ENCODE measurements at places on chromosomes 2 and 18. TPM values are rescaled to one million over a fixed set of nuclear protein-coding genes. Genes with fewer than 3 reads are reported as not detected.
A peak's percentile ranks its signal among the peaks of the same experiment; 100 is the strongest.

GRCh38 chr2:86480105-86480504 is 38.9 kb downstream of the KDM3A start:
- peak; percentile 13 for DNase-seq

GRCh38 chr2:196956069-196956468 is 29.6 kb upstream of the PGAP1 start:
- DNase-seq, result no peak

- DNase-seq, result no peak
Measured at GRCh38 chr2:198376677-198377076, 572.3 kb downstream of the PLCL1 start.

GRCh38 chr2:197297772-197298318 is 12.7 kb downstream of the ANKRD44 start:
- DNase-seq, result no peak

GRCh38 chr2:235293061-235293460 is 200.8 kb upstream of the AGAP1 start:
- no peak for DNase-seq

Gene BIRC6
- total RNA-seq, result 176 TPM

Gene CENPA
- total RNA-seq, result 28.3 TPM

DNA sequence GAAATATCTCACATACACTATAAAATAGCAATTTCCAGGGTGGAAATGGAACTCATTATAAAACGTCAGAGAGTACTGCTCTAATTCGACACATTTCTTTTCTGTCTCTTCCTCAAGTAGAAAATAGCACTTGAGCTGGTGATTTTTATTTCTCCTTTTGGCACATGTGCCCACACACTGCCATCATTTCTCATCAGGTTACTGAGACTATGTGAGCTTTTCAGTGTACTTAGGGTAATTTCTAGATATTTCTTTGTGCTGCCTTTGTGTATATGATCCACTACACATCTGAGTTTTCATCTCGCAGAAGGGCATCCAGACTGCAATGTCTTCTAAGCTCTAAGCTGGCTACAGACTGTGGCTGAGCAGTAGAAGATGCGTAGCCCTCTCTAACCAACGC is 62.1 kb upstream of the PGAP1 start:
- no peak for DNase-seq

Gene MYO5B
- total RNA-seq, result 0.14 TPM

DNA sequence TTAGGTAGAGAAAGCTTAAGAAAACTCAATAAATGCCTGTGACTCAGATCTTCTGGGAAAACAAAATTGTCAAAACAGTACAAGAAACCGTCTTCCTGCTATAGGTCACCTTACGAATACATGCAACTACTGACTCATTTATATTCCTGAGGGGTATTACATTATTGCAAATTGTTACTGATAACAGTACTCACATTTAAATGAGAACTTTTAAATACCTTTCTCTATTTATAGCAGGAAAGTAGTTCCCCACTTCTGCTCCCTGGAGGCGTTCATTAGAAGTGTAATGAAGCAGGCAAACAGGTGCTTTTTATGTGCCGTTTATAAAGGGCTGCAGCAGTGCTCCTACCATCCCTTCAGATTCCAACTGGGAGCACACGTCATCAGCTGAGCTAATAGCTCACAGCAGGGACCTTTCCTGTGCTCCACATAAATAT is 65.1 kb upstream of the RPRM start:
- no peak for DNase-seq

Gene DSG2
- total RNA-seq, result under 0.01 TPM

Gene NFU1
- 38.2 TPM for total RNA-seq

DNA sequence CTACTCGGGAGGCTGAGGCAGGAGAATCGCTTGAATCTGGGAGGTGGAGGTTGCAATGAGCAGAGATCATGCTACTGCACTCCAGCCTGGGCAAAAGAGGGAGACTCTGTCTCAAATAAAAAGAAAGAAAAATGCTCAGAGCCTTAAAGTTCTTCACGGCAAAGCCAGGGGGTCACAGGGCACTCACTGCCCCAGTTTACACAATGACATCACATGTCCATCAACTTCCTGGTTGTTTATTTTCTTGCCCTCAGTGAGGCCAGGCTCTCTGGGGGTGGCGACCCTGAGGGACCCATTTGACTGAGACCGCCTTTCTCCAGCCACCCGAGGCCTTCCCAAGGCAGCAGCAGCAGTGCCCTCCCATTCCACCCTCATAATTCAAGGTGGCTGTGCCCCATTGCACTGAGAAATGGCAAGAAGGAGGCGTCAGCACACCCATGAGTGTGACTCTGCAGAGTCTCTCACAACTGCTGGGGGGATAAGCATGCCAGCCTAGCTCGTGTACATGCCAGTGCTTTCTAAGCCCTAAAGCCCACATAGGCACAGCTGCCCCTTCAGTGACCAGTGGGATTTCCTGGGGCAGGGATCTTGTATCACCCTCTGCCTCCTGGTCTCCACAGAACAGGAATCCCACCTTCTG is 50.0 kb downstream of the SFXN5 start:
- DNase-seq, result no peak

GRCh38 chr18:55316486-55317184 is 271.4 kb downstream of the TCF4 start:
- no peak for DNase-seq

DNA sequence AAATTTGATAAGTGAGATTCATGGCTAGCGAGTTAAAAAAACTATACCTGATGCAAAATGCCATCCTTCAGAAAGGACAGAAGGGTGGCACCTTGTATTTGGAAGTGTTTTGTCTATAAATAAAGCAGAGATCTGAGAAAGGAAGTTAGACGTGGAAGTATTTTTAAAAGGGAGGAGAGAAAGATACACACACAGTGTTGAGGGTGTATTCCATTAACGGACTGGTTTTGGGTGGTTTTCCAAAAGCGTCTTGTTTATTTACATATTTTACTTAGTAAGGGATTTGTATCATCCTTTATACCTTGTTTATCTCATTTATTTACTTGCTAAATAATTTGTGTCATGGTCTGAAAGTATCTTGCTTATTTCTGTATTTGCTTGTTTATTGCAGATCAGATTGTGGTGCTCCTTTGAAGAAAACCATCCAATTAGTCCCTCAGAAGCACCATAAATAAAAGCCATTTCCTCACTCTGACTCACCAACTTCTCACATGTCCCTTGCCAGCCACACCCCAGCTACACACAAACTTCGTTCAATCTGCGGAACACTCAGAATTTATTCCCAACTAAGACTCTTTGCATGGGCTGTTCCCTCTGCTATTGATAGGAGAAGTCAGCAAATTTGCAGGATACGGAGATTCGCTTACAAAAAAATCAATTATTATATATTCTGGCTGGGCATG is 90.8 kb downstream of the FAM124B start:
- DNase-seq, result no peak

Gene NXPH2
- total RNA-seq, result not detected

DNA sequence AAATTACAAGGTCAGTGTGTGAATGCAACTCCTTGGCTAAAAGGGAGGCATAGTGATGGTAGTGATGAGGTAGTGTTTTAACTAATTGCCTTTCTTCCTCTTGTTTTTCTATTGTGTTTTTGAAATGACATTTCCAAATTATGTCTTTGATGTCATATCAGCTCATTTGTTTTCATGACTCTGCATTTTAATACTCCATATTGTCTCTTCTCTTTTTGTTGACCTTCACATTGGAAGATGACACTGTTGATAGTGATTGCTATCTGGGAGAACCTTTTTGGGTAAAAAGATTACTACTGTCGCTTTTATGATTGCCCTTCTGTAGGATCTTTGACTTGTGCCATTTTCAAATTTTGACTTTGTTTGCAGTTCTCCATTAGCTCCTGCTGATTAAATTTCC is 3.0 kb downstream of the GIGYF2 start:
- DNase-seq, result no peak

DNA sequence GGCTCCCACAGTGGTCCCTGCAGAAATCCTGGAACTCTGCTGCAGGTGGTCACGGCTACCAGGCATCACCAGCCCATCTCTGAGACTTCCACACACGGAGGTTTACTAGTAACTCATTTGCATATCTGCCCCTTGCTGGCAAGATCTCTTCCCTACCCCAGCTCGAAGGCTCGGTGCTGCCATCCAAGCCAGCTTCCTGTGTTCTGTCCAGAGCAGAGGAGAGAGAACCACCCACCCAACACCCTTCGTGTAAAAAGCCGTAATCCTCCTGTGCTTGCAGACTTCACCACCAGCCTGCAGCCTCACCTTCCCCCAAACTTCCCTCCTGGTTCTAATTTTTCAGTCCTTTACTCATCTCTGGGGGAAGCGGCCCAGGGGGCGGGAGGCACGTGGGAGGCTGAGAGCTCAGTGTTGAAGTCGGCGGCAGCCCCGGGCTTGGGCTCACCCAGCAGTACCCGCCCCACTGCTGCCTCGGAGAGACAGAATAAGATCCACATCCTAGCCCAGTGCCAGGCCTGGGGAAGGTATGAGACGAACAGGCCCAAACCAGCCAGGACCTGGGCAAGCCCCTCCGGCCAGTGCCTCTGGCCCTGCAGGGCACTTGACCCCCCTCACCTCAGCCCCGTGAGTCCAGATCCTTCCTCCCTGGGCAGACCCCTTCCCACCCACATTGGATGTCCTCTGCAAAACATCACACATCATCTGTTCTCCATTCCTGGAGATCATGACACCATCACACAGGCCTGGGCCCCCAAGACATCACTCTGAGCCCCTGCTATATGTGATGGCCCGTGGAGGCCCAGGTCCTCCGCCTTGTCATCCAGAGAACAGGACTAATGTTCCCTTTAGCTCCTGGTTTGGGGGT is 145.8 kb upstream of the ID2 start:
- no peak for DNase-seq

GRCh38 chr18:3094338-3094684 is 81.4 kb upstream of the LPIN2 start:
- no peak for DNase-seq

- DNase-seq, result no peak
Measured at GRCh38 chr18:47737956-47738355, 192.5 kb downstream of the SMAD2 start.

DNA sequence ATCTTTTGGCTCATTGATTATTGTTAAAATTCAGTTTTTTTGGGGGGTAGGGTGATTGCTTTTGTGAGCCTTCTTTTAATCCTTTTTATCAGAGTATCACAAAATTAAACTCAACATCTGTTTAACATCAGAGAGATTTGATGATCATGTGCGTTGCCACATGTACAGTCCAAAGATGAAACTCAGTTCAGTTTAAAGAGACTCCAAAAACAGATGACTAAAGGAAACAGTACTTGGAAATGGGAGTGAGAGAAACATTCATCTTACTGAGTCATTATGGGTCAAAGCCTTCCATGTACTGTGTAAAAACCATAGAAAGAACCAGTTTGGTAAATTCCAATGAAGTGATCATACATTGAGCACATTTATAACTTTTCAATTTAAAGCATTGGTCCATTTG is 53.0 kb downstream of the LYPD6 start:
- DNase-seq, result no peak

DNA sequence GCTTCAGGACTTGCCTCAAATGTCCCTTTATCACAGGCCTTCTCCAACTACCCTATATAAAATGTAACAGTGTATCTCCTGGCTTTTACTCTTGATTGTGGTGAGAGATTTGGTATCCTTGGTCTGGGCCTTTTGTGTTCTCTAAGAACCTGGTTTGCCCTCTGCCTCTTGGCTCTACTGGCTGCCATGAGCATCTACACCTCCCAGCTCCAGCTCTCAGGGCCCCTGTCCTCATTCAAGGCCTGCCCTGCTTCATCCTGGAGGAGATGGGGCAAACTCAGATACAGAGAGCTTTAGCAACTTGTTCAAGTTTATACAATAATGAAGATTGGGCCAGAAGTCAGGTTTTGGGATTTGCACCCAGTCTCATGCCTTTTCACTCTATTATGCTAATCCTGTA is 45.0 kb downstream of the QPCT start:
- no peak for DNase-seq

- DNase-seq, result no peak
Measured at GRCh38 chr2:239700686-239701345, 300.0 kb upstream of the HDAC4 start.

DNA sequence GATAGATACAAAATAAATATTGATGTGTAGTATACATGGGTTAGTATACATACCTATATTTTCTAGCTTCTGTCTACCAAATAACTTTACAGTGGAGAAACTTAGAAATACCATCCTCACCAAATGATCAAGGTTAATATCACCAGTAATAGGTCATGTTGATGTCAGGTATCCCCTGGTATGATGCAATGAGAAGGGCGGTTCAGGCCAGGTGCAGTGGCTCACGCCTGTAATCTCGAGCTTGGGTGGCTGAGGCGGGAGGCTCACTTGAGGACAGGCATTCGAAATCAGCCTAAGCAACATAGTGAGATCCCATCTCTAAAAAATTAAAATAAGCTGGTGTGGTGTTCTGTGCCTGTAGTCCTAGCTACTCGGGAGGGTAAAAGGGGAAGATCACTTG is 38.6 kb downstream of the CIB4 start:
- DNase-seq, result no peak

- no peak for DNase-seq
Measured at GRCh38 chr2:67544286-67544685, 147.2 kb downstream of the ETAA1 start.

DNA sequence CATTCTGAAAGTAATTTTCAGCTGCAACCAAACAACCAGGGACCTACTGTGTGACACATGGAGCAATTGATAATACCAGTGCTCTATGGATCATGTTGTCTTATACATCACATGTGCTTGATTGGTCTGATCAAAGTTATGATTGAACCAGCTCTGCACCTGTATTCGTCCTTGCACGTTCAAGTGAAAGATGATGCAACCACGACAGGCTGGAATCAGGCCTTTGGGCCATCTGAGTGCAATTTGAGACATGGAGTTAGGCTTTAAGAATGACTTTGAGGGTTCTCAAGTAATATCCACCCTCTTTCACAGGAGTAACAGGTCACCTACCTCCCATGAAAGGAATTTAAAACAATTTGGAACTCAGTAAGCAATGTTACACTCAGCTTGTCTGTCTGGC is 165.2 kb downstream of the SLC8A1 start:
- no peak for DNase-seq

Measured in pulmonary artery endothelial cell (primary cell).